NCI-H2227 treated with DMSO at 0.1 percent for 48 hours (cell line): ENCODE measurements at places on chromosomes 12 and 14.

- peak; percentile 97 for DNase-seq
Measured at GRCh38 chr14:26598081-26598671, 343 bp upstream of the NOVA1 start.

GRCh38 chr12:85182699-85183098, 97.3 kb upstream of the ALX1 start:
- no peak for DNase-seq

GRCh38 chr12:110995016-110995415, 74.6 kb upstream of the MYL2 start:
- no peak for DNase-seq

DNA sequence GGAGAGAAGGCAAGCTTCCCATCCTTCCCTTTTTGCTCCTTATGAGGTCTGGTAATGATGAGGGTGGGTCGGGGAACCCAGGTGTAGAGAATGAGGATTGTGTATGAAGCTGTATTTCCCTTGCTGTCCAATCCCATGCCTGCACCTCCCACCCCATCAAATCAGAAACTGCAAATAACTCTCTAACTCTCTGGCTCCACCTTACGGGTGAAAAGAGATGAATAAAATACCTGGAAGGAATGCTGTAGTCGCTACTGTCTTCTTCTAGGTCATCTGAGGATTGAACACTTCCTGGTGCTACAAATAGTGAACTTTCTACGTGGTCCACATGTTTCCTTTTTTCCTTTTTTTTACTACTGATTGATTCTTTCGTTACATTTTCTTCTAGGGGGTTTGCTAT, 38.9 kb upstream of the DICER1 start:
- no peak for DNase-seq

- DNase-seq: no peak
Measured at GRCh38 chr14:90111895-90112534, 50.2 kb downstream of the KCNK13 start.

GRCh38 chr12:80472911-80473500, 29.0 kb downstream of the PTPRQ start:
- DNase-seq: peak; percentile 53

- no peak for DNase-seq
Measured at GRCh38 chr12:4954621-4955354, 45.1 kb downstream of the KCNA1 start.

- no peak for DNase-seq
Measured at GRCh38 chr14:49982082-49982481, 89.2 kb downstream of the ARF6 start.

- DNase-seq: no peak
Measured at GRCh38 chr12:67447180-67447579, 178.0 kb downstream of the CAND1 start.

- DNase-seq: no peak
Measured at GRCh38 chr12:50862316-50862715, 19.6 kb downstream of the TMPRSS12 start.

DNA sequence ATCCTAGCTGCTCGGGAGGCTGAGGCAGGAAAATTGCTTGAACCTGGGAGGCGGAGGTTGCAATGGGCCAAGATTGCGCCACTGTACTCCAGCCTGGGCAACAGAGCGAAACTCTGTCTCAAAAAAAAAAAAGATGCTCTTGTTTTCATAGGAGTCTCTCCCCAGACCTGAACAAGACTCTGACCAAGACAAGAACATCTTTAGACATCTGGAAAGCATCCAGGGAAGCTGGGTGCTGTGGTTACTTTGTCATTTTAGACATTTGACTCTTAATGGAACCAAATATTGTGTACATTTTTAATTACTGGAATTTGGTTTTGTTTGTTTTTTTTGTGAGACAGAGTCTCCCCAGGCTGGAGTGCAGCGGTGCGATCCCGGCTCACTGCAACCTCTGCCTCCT, 21.1 kb upstream of the ATF1 start:
- no peak for DNase-seq

DNA sequence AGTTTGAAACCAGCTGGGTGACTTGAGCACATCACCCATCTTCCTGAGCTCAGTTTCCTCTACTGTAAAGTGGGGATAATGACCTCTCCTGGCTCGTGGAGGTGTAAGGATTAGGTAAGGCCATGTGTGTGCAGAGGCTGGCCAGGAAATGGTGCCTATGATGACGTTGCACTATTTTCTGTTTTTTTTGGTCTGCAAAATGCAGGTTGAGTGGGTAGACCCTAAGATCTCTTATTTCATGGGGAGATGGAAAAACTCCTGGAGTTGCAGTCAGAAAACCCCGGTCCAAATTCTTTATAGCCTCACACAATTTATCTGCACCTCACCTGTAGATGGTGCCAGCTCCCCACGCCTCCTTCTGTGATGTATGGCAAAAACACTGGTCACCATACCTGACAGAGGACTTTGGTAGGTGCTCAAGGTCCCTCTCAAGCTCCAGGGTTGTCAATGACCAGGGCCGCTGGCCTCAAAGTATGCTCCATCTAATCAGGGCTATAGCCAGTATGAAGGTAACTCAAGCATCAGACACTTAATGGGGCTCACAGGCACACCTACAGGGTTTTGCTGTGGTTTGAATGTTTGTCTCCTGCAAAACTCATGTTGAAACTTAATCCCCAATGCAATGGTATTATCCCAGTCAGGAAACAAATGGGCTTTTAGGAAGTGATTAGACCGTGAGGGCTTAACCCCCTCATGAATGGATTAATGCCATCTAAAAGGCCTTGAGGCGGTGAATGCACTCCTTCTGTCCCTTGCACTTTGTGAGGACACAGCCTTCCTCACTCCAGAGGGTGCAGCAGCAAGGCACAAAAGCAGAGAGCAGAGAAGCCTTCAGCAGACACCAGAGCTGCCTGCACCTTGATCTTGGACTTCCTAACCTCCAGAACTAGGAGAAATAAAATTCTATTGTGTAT, 17.6 kb downstream of the C14orf132 start:
- no peak for DNase-seq

DNA sequence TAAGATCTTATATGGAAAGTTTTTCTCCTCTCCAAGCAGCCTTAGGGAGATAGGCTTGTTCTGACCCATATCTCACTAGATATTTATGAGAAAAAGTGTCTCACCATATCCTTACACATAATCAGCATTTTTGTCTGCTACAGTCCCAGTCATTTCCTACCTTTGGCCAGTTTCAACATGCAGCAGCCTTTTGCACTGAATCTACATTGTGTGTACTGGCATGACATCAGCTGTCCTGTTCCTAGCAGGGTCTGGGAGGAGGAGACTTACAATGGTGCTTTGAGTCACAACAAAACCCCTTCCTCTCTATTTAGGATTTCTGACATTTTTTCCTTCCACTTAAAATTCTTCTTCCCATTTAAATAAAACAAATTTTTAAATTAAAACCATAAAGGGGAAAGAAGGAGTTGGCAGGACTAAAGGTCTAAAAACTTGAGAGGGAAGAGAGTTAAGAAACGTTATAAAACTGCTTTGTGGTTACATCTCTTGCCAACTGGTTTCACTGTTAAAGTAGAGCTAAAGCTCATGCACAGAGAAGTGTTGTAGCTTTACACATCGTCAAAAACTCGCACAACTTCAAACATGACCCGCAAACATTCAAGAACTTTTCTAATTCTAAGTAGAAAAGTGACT, 53.3 kb upstream of the CERS5 start:
- no peak for DNase-seq

DNA sequence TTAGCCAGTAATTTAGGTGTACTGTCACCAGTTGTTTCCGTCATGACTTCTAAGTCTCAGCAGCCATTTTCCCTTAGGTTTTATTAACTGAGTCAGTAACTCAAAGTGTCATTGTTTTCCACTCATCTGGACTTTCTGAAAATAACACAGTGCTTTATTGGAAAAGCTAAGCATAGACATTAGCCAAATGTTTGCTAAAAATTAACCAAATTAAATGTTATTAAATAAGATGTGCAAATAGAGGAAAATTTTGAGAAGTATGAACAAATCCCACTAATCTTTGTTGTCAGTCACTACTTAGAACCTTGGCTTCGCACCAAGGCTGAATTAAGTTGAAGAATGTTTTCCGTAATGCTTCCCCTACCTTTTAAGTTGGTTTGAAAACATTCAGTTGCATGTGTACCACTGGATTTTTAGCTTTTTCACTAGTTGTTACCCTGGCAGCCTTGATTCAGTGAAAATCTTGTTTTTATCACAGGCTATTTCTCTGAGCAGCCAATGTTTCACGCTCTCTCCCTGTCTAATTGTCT, 43.0 kb downstream of the BORCS5 start:
- no peak for DNase-seq

- DNase-seq: no peak
Measured at GRCh38 chr14:24913746-24914145, 136.2 kb downstream of the STXBP6 start.

DNA sequence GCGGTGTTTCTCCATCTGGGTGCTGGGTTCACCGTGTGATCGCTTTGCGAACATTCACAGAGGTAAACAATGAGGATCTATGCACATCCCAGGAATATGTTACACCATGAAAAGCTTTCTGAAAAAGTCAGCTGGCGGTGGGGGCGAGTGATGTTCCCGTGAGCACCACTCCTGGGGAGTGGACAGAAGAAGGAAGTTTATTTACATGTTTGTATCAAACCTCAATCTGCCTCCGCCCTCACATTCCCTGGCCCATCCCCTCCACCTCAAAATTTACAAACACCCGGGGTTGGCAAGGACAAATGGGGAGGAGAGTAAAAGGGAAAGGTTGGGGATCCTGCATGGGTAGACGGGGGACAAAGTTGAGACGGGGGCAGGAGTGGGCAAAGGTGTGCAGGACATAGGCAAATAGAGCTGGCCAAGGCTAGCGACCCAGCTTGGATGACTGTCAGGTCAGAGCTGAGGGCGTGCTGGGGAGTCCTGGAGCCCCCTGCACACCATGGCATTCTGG, 6.9 kb downstream of the TNFRSF1A start:
- DNase-seq: no peak

GRCh38 chr14:100846309-100846859, 20.5 kb downstream of the MEG3 start:
- no peak for DNase-seq

- DNase-seq: no peak
Measured at GRCh38 chr14:99234961-99235571, 36.9 kb downstream of the BCL11B start.

DNA sequence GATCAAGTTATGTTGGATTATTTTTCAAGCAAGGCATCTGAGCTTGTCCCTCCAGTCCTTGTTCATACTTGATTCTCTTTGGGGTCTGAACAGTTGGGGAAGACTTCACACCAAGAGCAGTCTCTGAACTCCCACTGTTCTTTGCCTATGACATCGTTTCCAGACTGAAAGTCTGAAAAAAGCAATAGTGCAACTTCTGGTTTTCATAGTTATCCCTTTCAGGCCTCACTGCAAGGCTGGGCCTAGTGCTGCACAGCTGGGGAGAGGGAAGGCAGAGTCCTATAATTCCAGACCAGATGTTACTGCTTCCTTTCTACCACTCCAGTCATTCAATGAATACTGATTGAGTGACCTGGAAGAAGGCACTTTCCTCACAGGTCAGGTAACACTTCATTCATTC, 187.1 kb upstream of the CCND2 start:
- DNase-seq: no peak

- DNase-seq: no peak
Measured at GRCh38 chr14:106174206-106174605, 647.8 kb downstream of the TMEM121 start.

- DNase-seq: no peak
Measured at GRCh38 chr14:23379366-23380196, 2.7 kb downstream of the CMTM5 start.

- DNase-seq: no peak
Measured at GRCh38 chr12:127893895-127894609, 372.9 kb upstream of the TMEM132C start.

- DNase-seq: no peak
Measured at GRCh38 chr14:92466059-92466458, 47.5 kb upstream of the RIN3 start.

DNA sequence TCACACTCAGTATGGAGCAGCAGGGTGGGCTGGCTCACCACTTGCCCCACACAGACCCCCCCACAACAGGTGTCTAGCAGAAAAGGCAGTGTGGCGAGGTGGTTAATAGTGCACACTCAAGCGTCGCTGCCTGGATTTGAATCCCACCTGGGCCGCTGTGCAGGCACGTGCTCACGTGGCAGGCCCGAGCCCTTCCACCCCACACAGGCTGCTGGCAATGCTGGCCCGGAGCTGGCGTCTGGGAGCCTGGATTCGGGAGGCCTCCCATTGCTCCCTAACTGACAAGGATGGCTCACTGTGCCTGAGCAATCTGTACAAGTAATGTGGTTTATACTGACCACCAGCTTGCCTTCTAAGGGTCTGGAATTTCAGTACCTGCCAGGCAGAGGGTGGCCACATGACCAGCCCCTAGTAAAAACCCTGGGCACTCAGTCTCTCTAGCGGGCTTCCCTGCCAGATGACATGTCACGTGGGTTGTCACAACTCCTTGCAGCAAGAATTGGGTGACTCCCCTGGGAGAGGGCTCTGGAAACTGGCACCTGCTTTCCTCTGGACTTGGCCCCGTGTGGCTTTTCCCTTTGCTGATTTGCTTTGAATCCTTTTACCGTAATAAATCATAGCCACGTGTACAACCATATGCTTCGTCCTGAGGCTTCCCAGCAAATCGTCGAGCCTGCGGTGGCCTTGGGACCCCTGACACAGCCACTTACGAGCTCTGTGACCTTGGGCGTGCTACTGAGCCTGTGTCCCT, 72.8 kb downstream of the SCARB1 start:
- DNase-seq: no peak

- DNase-seq: no peak
Measured at GRCh38 chr12:122921917-122922316, 26.0 kb upstream of the VPS37B start.

- no peak for DNase-seq
Measured at GRCh38 chr14:68683326-68683725, 109.5 kb downstream of the ZFP36L1 start.

DNA sequence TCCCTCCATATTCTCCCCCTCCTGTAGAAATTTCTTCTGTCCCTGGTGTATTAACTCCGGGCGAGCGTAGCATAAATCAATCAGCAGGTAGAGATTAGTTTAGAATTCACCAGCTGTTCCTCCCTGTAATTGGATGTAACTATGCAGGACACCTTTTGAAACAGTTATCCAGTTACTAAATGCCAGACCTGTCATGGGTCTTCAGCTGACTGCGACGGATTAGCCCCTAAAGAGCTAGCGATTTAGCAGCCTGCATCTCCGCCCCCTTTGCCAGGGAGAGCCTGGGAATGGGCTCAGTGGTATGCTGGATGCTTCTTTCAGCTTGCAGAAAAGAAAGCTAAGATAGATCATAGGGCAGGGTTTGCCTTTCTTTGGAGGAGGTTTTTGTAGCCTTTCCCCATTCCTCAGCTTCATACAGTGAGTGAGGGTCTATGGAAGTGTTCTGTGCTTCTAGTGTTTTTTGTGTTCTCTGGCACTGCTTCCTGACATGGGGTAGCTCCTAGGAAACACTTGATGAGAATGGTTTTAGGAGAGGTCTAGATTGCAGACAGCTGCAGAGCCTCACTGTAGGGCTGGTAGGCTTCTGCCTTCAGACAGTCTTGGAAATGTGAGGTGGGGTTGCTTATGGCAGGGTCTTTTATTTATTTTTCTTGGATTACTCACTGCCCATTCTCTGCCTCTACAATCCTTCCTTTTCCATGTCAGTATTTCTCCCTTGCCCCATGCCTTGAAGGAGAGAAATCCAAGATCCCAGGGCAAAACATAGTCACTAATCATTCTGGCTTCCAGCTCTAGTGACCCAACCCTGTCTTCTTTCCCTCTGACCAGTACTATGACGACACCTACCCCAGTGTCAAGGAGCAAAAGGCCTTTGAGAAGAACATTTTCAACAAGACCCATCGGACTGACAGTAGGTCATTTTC, 16.7 kb downstream of the COPZ1 start:
- no peak for DNase-seq
